ENCODE measurements at places on chromosomes 3 and 15.

GRCh38 chr15:57972864-57973263 is 92.6 kb downstream of the ALDH1A2 start:
- DNase-seq = no peak

DNA sequence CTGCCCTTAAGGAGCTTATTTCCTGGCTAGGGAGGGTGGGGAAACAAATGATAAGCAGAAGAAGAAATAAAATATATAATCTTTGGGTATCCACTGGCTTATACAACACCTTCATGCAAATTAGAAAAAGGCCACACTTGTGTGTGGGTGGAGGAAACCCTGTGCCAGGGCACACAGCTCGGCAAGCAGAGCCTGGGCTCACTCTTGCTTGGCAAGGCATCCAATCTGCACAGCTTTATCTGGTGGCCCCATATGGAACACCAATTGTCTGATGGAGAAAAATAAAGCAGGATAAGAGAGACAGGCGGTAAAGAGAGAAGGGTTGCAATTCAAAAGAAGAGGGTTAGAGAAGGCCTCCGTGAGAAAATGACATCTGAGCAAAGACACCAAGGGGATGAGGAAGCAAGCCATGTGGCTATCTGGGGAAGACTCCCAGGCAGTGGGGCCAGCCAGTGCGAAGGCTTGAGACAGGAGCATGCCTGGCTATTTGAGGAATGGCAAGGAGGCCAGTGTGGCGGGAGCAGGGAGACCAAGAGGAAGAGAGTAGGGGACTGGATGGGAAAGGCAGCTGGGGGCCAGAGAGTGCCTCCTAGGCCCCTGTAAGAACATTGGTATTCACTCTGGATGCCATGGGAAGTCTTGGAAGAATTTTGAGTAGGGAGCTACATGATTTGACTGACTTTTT is 22.5 kb upstream of the VPS8 start:
- no peak for DNase-seq

- no peak for DNase-seq
These were observed 21.7 kb downstream of the PLAAT1 start for GRCh38 chr3:193262707-193263106.

DNA sequence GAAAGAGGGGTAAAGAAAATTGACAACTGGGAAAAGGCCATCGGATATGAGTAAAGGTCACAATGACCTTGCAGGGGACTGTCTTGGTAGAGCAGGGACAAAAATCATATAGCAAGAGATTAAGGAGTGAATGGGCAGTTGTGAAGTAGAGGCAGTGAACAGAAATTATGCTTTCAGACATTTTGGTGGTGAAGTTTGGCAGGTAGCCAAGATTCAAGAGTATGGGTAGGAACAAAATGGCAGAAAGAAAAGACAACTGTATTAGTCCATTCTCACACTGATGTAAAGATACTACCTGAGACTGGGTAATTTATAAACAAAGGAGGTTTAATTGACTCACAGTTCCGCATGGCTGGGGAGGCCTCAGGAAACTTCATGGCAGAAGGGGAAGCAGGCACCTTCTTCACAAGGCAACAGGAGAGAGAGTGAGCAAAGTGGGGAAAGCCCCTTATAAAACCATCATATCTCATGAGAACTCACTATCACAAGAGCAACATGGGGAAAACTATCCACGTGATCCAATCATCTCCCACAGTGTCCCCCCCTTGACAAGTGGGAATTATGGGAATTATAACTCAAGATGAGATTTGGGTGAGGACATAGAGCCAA is 84.0 kb downstream of the CGNL1 start:
- DNase-seq = no peak

- no peak for DNase-seq
These were observed 7.6 kb downstream of the EPHB3 start for GRCh38 chr3:184568924-184569829.
